ENCODE measurements at places on chromosomes 1 and 21. TPM values are rescaled to one million over a fixed set of nuclear protein-coding genes. Genes with fewer than 3 reads are reported as not detected.

Gene TACSTD2
- total RNA-seq = not detected

Gene HTR6
- 0.17 TPM for total RNA-seq

Gene FCAMR
- 0.08 TPM for total RNA-seq

Gene PRAMEF26
- total RNA-seq = not detected

Gene GBP5
- not detected for total RNA-seq

Gene ABCB10
- 21.1 TPM for total RNA-seq

Gene FCRL2
- total RNA-seq = not detected

Gene SYPL2
- 0.10 TPM for total RNA-seq

Gene SLC50A1
- total RNA-seq = 34.2 TPM

Gene TMEM53
- 8.7 TPM for total RNA-seq

Gene PLD5
- total RNA-seq = 1.6 TPM

Gene OLFM3
- total RNA-seq = not detected

Gene FCGR3A
- total RNA-seq = not detected

Gene HEYL
- 3.5 TPM for total RNA-seq

Gene MROH7
- total RNA-seq = not detected

Gene DNAJC28
- total RNA-seq = 0.40 TPM

Gene LCE1D
- total RNA-seq = not detected

Gene GJA8
- not detected for total RNA-seq

Gene CD1D
- 0.05 TPM for total RNA-seq

Gene PLA2G2D
- not detected for total RNA-seq

Gene HSD3B2
- not detected for total RNA-seq

Gene SLC16A4
- 41.1 TPM for total RNA-seq

Gene TCP10L
- 0.40 TPM for total RNA-seq
